RPMI7951 (cell line): ENCODE measurements at places on chromosomes 7 and 10.

- DNase-seq = no peak
Observed at GRCh38 chr10:7107285-7107684, 303.5 kb downstream of the SFMBT2 start.

GRCh38 chr10:106941297-106942034, 223.0 kb downstream of the SORCS1 start:
- no peak for DNase-seq

GRCh38 chr10:88395677-88396076, 187.4 kb downstream of the RNLS start:
- DNase-seq = peak; percentile 12

DNA sequence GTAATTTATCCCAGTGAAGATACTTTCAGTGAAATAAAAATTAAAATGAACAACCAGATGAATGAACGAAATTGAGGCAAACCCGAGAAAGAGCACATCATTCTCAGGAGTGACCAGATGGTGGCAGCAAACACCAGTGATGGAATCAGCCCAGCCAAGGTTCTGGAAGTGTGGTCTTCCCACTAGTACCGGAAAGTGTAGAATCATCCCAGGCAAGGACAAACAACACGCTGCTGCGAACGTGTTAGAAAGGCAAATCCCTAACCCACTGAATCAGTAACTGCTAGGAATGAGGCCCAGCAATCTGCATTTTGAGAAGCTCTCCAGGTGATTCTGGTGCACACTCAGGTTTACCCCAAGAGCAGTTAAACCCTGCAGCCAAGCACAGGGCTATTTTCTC, 15.5 kb upstream of the SLC18A3 start:
- DNase-seq = peak; percentile 61

DNA sequence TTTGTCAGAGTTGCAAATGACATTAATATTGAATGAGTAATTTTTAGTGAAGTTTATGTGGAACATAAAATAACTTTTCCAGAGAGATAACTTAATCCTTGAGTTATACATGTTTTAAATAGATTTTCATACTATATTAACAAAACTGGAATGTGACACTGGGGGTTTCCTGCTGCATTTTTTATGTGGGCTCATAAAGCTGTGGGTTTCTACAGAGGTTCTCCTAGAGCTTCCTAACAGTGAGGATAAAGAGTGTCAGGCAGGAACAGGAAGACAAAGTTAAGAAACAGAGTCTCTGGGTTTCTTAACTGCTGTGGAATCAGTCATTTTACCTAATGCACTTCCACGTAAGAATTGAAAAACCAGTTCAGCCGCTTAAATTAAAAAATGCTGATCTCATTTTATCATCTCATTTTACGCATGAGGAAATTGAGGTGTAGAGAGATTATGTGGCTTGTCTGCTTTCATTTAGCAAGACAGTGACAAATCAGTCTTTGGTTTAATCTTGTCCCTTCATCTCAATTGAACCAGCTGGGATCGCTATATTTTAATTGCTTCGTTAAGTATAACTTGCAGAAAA, 5.0 kb downstream of the CD36 start:
- no peak for DNase-seq
